Karpas-422 (cell line): ENCODE measurements at places on chromosomes 2 and 18. TPM values are rescaled to one million over a fixed set of nuclear protein-coding genes. Genes with fewer than 3 reads are reported as not detected.

DNA sequence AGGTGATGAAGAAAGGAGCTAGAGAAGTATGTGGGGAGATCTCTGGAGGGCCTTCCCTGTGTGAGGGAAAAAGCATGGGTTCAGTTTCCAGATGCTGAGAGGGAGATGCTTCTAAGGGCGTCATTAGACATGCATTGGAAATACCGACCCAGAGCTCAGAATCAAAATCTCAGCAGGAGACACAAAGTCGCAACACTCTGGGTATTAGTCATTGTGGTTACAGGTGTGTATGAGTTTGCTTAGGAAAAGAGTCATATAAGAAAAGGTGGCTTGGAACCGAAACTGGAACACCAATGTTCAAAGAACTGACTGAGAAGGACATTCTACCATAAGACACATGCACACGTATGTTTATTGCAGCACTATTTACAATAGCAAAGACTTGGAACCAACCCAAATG is 477.1 kb downstream of the FBXO15 start:
- no peak overlapping the region for H3K27ac ChIP-seq
- H3K27me3 ChIP-seq, result no peaks in the 10 kb centered on the region
- no peak overlapping the region for H3K4me3 ChIP-seq
- H3K4me1 ChIP-seq, result no peaks in the 10 kb centered on the region

MORN2 gene
- 13.5 and 16.7 TPM in 2 replicates for total RNA-seq

DNA sequence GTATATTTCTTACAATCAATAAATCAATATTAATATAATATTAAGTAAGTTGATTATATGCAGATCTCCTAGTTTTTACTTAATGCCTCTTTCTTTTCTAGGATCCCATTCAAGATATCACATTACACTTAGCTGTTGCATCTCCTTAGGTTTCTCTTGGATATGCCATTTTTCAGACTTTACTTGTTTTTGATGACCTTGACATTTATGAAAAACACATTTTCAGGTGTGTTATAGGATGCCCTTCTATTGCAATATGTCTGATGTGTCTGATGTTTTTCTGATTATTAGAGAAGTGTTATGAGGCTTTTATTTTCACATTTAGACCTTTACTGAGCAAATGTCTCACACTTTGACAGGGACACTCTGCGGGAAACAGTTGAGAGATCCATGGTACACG is 933.6 kb upstream of the CNTNAP5 start:
- no peaks in the 10 kb centered on the region for H3K4me1 ChIP-seq
- no peaks in the 10 kb centered on the region for H3K27me3 ChIP-seq

DNA sequence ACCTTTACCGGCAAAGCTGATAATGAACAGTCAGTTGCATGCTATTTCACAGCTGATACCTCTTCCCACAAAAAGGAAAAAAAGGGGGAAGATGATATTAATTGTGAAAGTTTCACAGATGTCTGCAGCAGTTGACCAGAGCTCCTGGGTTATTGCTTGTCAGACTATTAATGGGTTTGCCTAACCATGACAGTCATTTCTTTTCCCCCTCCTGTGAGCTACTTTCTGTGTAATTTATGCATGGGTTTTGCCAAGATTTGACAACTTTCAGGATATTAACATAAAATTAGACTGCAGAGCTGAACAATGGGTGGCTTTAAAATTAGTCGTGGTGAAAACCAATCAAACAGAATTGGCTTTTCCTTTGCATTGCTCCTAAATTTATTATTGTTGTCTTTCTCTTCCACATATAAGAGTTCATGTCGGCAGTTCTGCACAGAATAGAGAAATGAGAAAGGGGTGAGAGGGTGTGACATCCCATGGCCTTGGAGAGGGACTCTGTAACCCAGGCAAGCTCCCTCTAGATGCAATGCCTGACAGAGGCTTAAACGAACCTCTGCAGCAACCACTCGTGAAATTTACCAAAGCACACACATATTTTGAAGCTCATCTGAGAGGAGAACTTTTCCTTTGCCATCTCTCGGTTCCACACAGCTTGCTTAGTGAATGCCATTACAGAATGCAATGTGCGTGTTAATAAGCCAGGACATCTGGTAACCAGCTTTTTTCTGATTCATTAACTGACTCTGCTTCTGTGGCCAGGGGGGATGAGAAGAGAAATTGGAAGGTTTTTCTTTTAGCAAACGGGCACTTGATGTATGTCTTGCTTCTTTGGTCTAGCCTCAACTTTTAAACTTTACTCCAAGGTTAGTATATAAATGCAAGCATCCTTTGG is 82.2 kb upstream of the ITGA4 start:
- peaks cover 10% of the 10 kb centered on the region for H3K36me3 ChIP-seq
- peak; percentile 60 for DNase-seq
- H3K4me1 ChIP-seq, result peaks cover 46% of the 10 kb centered on the region
- peak overlapping the region; percentile 73 for H3K27ac ChIP-seq
- no peaks in the 10 kb centered on the region for H3K27me3 ChIP-seq
- H3K4me3 ChIP-seq, result no peak overlapping the region; the same call in 1 of the 2 replicates

EN1 gene
- total RNA-seq, result not detected in 2 replicates

DNA sequence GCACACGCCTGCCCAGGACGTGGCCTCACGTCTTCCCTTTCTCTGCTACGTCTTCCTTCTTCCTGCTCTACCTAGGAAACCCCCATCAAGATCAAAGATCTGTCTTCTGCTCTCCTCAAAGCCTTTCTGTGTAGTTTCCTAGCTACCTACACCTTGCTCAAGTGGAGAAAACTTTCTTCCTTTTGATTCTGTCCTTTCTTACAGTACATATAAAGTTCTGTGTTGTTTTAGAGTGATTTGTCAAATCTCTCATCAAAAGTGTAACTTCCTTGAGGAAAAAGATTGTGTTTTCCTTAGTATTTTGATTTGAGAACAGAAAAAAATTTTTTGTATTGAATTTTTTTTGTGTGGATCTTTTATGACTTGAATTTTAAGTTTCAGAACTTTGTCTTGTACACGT is 17.8 kb downstream of the SETBP1 start:
- peaks cover 10% of the 10 kb centered on the region for H3K4me1 ChIP-seq
- H3K36me3 ChIP-seq, result no peaks in the 10 kb centered on the region
- no peak for DNase-seq
- no peak overlapping the region for H3K4me3 ChIP-seq
- no peak overlapping the region for H3K27ac ChIP-seq
